ENCODE measurements at places on chromosomes 5 and 9. TPM values are rescaled to one million over a fixed set of nuclear protein-coding genes. Genes with fewer than 3 reads are reported as not detected.

DNA sequence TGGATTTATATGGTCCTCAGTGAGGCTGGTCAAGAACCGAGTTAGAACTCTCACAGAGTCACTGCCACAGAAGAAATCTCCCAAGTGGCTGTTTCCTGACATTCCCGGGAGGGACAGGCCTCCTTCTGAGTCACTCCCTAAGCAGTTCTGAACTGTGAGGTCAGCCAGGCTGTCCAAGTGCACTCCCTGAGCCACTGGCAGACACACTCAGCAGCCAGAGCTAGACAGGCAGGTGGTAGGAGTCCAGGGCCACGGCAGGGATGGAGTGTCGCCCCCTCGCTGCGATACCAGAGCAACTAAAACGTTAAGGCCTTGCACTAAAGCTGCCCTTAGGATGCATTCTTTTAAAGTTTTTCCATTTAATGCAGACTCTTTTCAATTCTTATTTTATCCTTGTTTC, 3.4 kb downstream of the IL4 start:
- no peaks in the 10 kb centered on the region for H3K27me3 ChIP-seq
- peak; percentile 66 for DNase-seq
- no peak overlapping the region for H3K4me3 ChIP-seq
- no peak overlapping the region for H3K27ac ChIP-seq
- H3K36me3 ChIP-seq = no peaks in the 10 kb centered on the region

DNA sequence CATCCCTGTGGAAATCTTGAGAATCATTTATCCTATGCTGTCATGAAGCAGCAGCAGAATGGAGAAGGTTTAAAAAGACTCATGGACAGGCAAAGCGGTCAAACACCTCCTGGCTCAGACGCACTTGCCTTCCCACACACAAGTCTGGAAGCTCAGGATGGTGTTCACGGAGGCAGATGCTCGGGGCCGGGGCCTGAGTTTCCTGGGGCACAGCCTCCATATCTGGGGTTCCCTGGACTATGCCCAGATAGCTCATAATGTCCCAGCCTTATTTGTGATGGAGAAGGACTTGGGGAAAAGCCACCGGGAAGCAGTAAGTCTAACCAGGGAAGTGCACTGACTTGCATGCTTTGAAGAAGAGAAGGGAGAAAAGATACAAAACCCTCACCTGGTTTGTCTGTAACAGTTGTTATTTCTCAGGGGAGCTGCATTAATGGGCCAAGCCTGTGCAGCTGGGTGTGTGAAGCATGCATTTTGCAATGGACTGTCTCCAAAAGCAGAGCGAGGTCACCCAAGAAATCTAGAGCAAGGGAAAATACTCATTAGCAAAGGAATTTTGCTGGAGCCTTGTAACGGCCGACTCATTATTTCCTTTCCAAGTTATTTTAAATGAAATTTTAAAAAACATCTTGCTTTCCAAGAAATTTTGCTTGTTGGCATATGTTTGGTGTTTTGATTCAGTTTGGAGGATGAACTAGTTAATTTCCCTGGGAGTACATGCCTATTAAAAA, 3.4 kb downstream of the S1PR3 start:
- H3K4me3 ChIP-seq = no peak overlapping the region
- H3K36me3 ChIP-seq = no peaks in the 10 kb centered on the region
- H3K27me3 ChIP-seq = no peaks in the 10 kb centered on the region
- no peaks in the 10 kb centered on the region for H3K4me1 ChIP-seq
- no peak overlapping the region for H3K27ac ChIP-seq

GRCh38 chr9:111842313-111842712, 47.6 kb upstream of the SHOC1 start:
- no peak overlapping the region for H3K27ac ChIP-seq
- no peaks in the 10 kb centered on the region for H3K36me3 ChIP-seq
- DNase-seq = no peak

DNA sequence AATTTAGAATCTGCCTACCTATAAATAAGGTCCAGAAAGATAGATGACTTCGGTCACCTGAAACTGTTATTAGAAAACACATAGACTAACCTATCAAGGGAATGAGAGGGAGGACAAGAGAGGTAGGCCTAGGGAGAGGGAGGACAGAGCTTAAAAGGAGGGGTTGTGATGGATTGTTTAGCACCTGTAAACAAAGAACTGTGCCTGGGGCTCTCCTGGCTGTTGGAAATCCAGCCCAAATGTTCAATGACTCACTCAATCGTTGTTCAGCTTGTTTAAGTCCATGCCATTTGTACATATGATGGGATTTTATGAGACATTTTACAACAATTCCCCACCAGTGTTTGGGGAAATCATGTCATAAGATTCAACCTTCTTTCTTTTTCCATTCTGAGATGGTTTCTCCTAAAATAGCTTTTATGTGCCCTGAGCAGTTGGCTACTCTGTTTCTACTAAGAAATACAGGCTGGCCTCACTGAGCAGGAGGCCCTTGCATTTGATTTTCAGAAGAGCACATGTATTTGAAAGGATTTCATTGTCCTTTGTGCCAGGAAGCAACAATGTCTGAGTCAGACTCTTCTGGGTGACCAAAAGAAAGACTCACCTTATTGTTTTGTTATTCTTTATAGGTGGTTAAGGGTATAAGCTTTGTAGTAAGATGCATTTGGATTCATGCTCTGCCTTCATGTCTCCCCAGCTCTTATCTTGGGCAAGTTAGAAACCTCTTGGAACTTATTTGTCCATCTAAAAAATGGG, 48.2 kb upstream of the GPR151 start:
- no peaks in the 10 kb centered on the region for H3K27me3 ChIP-seq
- no peak overlapping the region for H3K4me3 ChIP-seq
- DNase-seq = no peak
- H3K36me3 ChIP-seq = no peaks in the 10 kb centered on the region

DNA sequence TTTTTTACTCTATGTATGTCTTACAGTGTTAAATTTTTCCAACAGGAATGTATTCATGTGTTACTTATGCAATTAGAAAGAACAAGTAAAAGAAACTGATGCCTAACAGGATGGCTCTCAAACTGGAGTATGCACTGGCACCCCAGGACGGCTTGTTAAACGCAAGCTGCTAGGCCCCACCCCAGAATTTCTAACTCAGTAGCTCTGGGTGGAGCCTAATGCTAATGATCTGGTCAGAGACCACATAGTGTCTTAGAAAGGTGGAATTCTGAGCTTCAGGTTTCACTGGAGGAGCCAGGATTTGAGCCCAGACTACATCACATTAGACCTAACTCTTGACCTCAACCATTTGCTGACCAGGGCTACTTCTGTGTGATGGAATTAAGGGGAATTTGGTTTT, 34.4 kb downstream of the SHC3 start:
- no peak overlapping the region for H3K4me3 ChIP-seq
- DNase-seq = no peak
- H3K27ac ChIP-seq = no peak overlapping the region
- H3K27me3 ChIP-seq = no peaks in the 10 kb centered on the region
- peaks cover 25% of the 10 kb centered on the region for H3K4me1 ChIP-seq

DNA sequence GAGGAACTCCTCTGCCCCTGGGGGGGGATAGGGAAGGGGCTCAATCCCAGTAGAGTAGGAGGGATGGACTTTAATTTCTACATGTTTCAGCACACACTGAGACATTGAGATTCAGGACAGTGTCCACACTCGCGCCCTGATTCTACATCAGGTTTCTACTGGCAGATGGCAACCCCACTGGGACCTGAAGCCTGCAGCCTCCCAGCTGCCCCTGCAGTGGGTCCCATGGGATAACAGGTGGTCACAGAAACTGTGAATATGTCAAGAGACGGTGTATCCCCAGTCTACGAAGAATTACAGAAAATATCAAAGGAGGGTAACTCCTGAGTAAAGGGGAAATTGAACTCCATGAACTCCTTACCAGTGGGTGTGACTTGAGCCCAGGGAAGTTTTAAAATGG, 2.4 kb upstream of the TERT start:
- no peak for DNase-seq
- H3K27me3 ChIP-seq = no peaks in the 10 kb centered on the region
- H3K4me3 ChIP-seq = no peak overlapping the region
- no peaks in the 10 kb centered on the region for H3K36me3 ChIP-seq

SLC6A19 gene
- 0.29 TPM for total RNA-seq
